ENCODE measurements at places on chromosomes 6 and 20.
A peak's percentile ranks its signal among the peaks of the same experiment; 100 is the strongest.

- DNase-seq, result peak; percentile 9
Measured at GRCh38 chr6:13486679-13487121, 700 bp downstream of the GFOD1 start.

- no peak for DNase-seq
Measured at GRCh38 chr6:19988555-19988954, 151.4 kb downstream of the ID4 start.

- no peak for DNase-seq
Measured at GRCh38 chr6:162683135-162683534, 44.4 kb downstream of the PRKN start.

DNA sequence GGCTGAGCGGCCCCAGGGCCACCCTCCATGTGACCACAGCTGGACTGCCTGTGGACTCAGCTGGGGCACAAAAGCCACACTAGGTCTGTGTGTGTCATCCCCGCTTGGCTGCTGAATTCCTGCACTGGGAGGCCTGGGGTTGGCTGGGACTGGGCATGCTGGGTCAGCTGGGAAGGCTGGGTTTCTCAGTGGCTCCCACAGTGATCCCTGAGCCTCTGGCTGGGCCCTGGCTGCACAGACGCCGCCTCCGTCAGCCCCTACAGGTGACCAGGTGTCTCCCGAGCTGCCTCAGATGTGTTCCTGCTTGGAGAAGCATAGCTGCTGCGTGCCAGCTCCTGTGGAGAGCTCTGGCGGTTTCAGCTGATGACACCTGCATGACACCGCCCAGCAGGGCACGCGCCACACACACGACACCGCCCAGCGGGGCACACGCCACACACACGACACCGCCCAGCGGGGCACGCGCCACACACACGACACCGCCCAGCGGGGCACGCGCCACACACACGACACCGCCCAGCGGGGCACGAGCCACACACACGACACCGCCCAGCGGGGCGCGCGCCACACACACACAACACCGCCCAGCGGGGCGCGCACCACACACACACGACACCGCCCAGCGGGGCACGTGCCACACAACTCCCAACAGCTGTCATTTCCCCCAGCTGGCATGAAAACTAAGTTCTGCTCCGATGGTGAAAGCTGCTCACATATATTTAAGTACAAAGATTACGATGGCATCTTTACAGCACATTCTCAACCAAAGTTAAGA lies 88.8 kb downstream of the TAF4 start:
- no peak for DNase-seq

- DNase-seq, result no peak
Measured at GRCh38 chr6:75306064-75306463, 21.5 kb upstream of the TMEM30A start.

- DNase-seq, result no peak
Measured at GRCh38 chr6:42786525-42786985, 4.7 kb downstream of the BICRAL start.

DNA sequence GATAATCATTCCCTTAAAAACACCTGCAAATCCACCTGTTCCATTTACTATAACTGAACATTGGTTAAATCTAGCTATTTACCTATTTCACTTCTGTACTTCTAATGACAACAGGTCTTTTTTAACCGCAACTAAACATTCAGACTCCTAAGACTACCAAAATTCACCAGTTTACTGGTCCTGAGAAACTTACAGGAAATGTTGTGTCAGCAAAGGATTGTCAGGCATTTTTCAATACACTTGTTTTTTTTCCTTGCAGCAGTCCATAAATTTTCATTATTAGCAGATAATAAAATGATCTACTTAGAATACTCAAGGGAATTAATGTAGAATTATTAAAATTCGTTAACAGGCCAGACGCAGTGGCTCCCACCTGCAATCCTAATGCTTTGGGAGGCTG lies 5.3 kb downstream of the ZUP1 start:
- DNase-seq, result no peak

GRCh38 chr6:105769197-105769596 lies 316.9 kb upstream of the PRDM1 start:
- DNase-seq, result no peak

DNA sequence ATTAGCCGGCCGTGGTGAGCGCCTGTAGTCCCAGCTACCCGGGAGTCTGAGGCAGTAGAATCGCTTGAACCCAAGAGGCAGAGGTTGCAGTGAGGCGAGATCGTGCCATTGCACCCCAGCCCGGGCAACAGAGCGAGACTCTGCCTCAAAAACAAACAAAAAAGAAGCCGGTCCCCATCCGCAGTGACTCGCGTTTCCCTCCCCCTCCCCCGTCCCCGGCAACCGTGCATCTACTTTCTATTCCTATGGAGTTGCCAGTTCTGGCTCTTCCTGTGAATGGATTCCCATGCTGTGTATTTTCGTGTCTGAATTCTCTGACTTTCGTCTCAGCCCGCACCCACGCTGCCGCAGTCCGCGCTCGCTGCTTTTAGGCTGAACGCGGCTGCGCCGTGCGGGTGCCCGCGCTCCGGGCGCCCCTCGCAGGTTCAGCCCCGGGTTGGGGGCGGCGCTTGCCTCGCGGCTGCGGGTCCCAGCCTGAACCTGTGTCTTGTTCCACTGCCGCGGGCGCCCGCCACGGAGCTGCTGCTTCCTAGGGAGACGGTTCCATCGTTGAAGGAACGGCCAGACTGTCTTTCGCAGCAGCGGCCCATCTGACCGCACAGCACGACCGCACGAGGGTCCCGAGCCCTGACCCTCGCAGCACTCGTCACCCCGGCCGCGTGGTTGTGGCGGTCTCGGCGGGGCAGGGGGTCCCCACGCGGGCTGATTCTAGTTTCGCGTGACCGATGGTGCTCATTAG lies 1.1 kb upstream of the MRGBP start:
- peak; percentile 55 for DNase-seq

- no peak for DNase-seq
Measured at GRCh38 chr6:2224847-2225382, 20.5 kb downstream of the GMDS start.

DNA sequence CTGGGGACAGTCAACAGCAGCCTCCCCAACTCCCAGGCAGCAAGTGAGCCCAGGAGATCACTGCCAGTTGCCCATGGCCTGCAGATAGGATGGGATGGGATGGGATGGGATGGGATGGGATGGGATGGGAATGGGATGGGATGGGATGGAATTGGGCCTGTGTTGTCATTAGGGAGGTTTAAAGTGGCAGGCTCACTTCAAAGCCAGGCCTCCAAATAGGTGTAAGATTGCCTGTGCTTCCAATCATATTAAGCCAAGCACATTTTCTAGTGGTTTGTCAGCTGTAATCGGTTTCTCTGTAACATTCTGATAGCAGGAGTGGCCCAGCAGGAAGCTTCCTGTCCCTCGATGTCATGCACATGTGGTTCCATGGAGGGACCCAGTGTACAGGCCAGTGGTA lies 82.7 kb upstream of the NXT1 start:
- DNase-seq, result no peak

DNA sequence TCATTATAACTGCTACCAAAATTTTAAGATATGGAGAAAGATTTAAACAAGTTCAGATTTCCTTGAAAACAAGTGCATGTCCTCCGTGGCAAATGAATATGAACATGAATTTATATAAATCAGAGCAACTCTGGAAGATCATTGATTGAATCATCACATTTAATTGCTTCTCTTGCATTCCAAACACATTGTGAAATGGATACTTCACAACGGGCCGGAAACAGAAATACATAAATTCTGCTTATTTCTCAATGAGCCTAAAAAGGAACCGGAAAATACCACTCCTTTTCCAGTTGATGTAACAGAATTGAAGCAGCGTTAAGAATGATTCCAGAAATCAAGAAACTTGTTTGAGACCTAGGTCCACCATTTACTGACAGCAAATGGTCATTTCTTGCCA lies 134.6 kb upstream of the BTN3A2 start:
- no peak for DNase-seq

GRCh38 chr20:42261766-42262270 lies 643.6 kb upstream of the CHD6 start:
- DNase-seq, result no peak

DNA sequence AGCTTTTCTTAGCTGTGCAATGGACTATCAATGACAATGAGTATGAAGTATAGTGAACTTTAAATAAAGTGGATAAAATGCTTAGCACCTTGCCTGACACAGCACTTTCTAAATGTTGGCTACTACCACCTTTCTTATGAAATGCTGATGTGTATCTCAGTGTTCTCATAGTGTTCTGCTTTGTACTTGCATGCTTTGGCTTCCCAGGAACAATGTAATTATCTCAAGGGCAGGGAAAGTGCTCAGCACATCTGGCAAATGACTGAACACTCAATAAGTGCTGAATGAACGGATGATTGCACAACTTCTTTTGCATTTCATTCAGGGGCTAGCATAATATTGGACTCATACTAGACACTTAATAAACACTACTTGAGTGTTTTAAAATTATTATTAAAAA lies 28.2 kb upstream of the NOX3 start:
- DNase-seq, result no peak

GRCh38 chr6:129331450-129332138 lies 378.4 kb downstream of the ARHGAP18 start:
- no peak for DNase-seq

- DNase-seq, result no peak
Measured at GRCh38 chr6:150844371-150844770, 21.1 kb upstream of the MTHFD1L start.

- no peak for DNase-seq
Measured at GRCh38 chr6:114288701-114289495, 53.9 kb downstream of the HS3ST5 start.

DNA sequence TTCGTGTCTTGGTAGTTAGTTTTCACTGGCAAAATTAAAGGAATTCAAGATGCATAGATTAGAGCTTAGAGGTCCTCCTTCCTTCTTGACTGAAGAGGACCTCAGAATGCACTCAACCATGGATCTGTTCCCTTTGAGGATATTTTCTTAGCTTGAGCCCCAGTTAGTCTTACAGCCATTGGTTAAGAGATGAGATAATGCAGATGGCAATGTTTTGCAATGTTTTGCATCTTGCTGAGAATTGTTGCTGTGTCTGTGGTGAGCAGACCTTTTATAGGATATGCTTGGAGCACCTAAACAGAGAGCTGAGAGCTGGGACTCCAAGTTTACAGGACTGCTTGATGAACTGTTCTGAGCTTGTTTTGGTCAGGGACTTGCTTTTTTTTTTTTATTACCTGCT lies 107.5 kb downstream of the TMEM170B start:
- no peak for DNase-seq

- DNase-seq, result no peak
Measured at GRCh38 chr6:127053875-127054235, 64.6 kb upstream of the RSPO3 start.

DNA sequence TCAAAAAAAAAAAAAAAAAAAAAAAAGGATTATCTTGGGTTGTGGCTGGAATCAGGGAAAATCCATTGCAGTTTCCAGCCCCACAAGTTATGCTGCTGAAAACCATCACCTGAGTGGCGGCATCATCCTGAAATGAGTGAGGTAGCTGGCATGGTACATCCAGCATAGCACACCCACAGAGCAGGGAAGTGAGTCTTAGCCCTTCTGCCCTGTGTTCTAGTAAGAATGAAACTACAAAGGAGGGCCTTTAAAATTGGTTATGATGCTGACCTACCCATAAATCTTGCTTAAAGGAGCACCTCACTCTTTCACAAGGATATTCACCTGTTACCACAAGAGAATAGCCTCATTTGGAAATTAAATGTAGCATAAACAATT lies 119.2 kb downstream of the NFATC2 start:
- DNase-seq, result no peak

DNA sequence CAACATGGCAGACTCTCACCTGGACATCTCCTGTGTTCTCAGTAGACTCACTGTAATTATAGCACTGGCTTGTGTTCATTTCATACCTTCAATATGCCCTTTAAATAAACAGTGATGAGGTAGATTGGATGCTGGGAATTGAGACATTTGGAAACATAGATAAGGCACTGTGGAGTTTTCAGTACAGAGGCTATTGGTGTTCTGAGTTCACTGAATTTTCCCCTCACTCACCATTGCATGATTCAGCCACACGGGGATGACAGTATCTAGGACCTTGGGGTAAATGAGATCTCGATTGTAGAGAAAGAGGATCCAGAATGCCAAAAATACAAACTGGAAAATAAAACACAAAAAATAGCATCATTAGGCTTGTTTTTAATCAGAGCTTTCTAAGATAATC lies 12.6 kb downstream of the ADTRP start:
- no peak for DNase-seq

DNA sequence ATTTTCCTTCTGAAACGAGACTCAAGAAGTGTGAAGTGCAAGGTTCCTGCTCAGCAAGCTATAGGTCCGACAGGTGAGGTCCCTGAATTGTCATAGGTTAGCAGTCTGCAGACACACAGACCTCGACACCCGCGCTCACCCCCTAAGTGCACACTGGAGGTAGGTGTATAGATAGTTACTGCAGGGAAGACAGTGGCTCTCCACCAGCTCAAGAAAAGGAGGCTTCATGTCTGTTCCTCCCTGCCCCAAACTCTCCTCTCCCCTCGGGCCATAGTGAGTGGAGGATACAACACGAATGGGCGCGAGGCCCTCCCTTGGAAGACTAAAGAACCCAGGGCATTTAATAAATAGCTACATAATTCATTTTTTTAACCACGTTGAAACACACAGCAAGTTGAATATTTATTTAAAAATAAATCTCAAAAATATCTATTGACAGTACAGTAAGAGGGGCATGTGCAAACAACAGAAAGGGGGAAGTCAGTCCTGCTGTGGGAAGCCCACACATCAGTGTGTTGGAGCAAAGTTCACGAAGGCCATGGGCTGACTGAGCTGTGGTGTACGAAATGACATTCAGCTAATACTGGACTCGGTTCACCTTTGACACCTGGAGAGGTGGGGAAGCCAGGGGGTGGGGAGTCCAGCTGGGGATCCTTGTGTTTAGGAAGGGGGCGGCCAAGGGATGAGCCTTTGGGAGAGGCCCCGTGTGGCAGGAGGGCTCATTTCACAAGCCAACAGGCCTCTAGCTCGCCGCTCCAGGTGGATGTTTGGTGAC lies 10.7 kb downstream of the SPATA2 start:
- DNase-seq, result no peak

DNA sequence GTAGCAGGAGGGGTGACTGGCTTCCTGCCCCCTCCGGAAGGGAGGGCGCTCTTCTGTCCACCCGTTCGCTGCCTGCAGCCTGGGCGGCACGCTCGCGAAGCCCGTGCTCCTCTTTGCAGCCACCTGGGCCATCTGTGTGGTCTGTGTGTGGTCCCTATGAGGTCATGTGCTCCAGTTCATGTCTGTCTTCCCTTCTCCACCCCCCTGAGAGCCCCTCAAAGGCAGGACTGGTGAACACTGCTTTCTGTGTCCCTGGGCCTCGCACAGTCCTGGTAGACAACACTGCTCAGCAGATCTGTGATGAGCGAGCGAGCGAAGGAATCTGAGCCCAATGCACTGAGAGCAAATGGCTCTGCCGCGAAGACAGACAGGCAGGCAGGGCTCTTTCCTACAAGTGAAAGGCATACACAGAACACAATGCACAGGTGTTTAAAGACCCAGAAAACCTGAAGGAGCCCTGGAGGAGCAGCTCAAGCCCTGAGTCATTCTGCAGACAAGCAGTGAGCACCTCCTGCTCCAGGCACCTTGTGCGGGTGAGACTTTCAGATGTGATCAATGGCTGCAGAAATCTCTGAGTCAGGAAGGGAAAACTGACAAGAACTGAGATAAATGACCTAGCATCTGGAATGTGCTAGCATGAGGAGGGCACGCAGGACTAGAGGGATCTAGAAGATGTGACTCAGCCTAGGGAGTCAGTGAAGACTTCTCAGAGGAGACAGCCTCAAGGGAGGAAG lies 27.1 kb downstream of the PPP1R3G start:
- DNase-seq, result no peak
